Type B pancreatic cell (in vitro differentiated cells): ENCODE measurements at places on chromosomes 4 and X. TPM values are rescaled to one million over a fixed set of nuclear protein-coding genes. Genes with fewer than 3 reads are reported as not detected.

Gene NAP1L2
- total RNA-seq: 2.1 and 2.5 TPM in 2 replicates

Gene TMPRSS11D
- total RNA-seq: not detected in 2 replicates

Gene IQCM
- total RNA-seq: not detected in 2 replicates

Gene DCHS2
- 0.76 and 1.8 TPM in 2 replicates for total RNA-seq

Gene CBLL2
- total RNA-seq: not detected in 2 replicates
